ENCODE measurements at places on chromosomes 16 and 17. TPM values are rescaled to one million over a fixed set of nuclear protein-coding genes. Genes with fewer than 3 reads are reported as not detected.

The RDM1 gene
- total RNA-seq: 7.8 TPM

- H3K27me3 ChIP-seq: no peaks in the 10 kb centered on the region
- no peaks in the 10 kb centered on the region for H3K36me3 ChIP-seq
- no peak overlapping the region for H3K27ac ChIP-seq
- no peaks in the 10 kb centered on the region for H3K4me1 ChIP-seq
- no peak for DNase-seq
Measured at GRCh38 chr16:55526441-55526840, 17.6 kb downstream of the LPCAT2 start.

GRCh38 chr16:85245307-85246172 is 133.3 kb upstream of the CIBAR2 start:
- H3K4me3 ChIP-seq: no peak overlapping the region
- no peaks in the 10 kb centered on the region for H3K27me3 ChIP-seq
- DNase-seq: peak; percentile 55
- H3K27ac ChIP-seq: no peak overlapping the region
- H3K4me1 ChIP-seq: no peaks in the 10 kb centered on the region
- H3K36me3 ChIP-seq: no peaks in the 10 kb centered on the region

- H3K4me3 ChIP-seq: peak overlapping the region; percentile 19
- peaks cover 60% of the 10 kb centered on the region for H3K27me3 ChIP-seq
- no peak overlapping the region for H3K27ac ChIP-seq
- no peaks in the 10 kb centered on the region for H3K36me3 ChIP-seq
- no peak for DNase-seq
Measured at GRCh38 chr17:46818929-46819859, 702 bp upstream of the WNT3 start.

DNA sequence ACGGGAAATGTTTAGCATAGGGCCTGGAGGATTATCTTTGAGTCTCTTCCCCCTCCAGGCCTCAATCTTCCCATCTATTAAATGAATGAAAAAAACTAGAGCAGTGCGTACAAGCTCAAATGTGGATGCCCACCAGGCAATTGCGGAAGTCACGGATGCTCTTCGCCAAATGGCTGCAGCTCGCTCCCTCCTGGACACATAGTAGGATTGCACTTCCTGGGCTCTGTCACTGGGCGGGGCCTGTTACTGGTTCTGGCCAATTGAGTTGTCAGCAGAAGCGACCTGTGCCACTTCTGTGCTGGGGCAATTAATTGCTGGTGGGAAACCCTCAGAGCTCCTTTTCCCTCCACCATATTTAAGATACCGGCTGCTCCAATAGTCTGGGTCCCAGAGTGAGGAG is 168.2 kb upstream of the IRX6 start:
- no peaks in the 10 kb centered on the region for H3K4me1 ChIP-seq
- no peak overlapping the region for H3K27ac ChIP-seq
- no peaks in the 10 kb centered on the region for H3K36me3 ChIP-seq
- DNase-seq: no peak

- H3K4me3 ChIP-seq: peak overlapping the region; percentile 51
- H3K4me1 ChIP-seq: peaks cover 34% of the 10 kb centered on the region
- peak; percentile 95 for DNase-seq
- H3K27me3 ChIP-seq: no peaks in the 10 kb centered on the region
Measured at GRCh38 chr17:1486802-1487695, 5.4 kb downstream of the MYO1C start.
